ENCODE measurements at places on chromosomes 3 and 15.

DNA sequence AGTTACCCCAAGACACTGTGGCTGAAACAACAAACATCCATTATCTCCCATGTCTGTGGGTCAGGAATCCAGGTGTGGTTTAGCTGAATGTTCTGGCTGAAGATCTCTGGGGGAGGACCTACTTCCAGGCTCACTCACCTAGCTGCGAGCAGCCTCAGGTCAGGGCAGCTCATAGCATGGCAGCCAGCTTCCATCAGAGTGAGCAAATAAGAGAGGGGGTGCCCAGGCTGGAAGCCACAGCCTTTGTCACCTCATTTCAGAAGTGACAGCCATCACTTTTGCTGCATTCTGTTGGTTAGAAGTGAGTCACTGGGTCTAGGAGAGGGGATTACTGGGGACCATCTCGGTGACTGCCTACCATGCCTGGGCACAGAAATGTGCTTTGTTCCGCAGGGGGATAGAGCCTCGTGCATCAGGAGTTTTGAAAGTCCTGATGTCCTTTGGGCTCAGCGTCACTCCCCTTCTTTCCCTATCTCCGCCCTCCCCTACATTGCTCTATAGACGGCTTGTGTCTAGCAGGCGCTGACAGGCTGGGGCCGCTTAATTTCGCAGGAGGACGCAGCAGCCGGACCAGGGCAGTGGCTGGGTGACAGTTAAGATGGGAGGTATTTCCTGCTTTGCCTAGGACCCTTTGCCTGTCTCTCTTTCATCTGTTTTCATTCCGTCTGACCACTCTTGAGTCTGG lies 25.4 kb downstream of the TGM4 start:
- no peak for DNase-seq

- no peak for DNase-seq
Observed at GRCh38 chr3:54176106-54176505, 53.8 kb downstream of the CACNA2D3 start.

- no peak for DNase-seq
Observed at GRCh38 chr3:45066109-45066801, 40.2 kb downstream of the CLEC3B start.

- no peak for DNase-seq
Observed at GRCh38 chr3:47035645-47036044, 56.2 kb downstream of the NBEAL2 start.

GRCh38 chr15:92845126-92845508 lies 55.0 kb upstream of the CHD2 start:
- DNase-seq, result no peak

DNA sequence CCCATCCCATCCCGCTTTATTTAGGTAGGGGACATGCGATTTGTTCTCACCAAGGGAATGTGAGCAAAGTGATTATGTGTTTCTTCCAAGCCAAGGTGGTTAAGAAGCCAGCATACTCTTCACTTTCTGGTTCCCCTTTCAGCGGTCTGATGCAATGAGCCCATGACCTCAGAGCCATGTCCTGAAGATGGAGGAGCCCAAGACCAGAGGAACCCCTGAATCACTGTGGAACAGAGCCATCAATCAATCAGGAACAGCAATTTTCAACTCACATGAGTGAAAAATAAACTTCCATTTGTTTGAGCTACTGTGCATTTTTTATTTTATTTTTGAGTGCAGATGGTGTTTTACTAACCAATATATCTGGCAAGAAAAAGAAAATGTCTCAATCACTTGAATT lies 10.8 kb downstream of the THRB start:
- DNase-seq, result no peak

GRCh38 chr3:122415104-122415744 lies 638 bp downstream of the WDR5B start:
- DNase-seq, result no peak

- DNase-seq, result no peak
Observed at GRCh38 chr3:53161450-53161819, 426 bp downstream of the PRKCD start.

DNA sequence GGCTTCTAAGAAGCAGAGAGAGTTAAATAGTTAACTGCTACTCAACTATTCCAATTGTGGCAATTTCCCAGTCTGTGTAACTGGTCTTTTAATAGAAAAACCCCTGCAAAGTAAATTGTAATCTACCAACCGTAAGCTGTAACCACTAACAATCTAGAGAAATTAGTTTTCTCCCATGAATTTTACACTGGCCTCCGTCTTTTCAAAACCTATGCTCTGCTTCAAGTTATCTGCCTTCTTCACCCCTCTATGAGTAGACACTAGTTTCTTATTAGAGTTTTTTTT lies 42.6 kb downstream of the LRRFIP2 start:
- no peak for DNase-seq

DNA sequence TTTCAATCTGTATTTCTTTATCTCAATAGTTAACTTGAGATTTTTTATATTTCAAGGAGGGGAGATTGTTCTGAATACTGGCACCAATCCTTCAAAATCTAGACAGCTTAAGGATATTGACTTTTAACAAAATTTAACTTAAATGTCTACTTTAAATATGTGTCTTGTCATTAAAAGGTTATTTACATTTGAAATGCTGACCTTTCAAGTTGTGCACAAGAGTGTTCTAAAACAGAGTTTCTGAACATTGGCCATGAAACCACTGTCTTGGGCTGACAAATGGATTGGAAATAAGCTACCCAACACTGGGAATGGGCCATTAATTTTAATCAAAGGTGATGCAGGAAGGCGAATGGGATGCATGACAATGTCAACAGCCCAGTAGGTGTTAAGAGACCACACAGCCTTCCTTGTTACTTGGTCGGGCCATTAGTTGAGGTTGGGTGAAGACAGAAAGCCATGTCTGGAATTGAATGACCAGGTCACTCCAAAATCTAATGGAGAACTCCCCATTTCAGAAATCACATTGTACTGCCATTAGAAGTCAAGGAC lies 128.5 kb downstream of the CDIN1 start:
- DNase-seq, result no peak

DNA sequence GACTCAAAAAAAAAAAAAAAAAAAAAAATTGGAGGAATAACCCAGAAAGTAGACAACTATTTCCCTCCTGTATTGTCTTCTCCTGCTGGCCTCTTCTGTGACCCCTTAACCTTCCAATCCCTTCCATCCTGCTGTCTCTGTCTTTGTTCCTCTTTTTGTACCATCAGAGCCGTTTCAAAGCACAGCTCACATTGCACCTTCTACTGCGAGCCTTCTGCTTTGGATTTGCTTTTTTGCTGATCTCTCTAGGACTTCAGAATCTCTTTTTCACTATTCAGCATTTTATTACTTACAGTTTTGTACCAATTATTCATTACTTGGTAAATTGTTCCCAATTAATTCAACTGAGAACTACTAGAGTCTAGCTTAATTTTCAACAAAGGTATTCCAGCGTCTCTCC lies 284.0 kb upstream of the TBL1XR1 start:
- no peak for DNase-seq

DNA sequence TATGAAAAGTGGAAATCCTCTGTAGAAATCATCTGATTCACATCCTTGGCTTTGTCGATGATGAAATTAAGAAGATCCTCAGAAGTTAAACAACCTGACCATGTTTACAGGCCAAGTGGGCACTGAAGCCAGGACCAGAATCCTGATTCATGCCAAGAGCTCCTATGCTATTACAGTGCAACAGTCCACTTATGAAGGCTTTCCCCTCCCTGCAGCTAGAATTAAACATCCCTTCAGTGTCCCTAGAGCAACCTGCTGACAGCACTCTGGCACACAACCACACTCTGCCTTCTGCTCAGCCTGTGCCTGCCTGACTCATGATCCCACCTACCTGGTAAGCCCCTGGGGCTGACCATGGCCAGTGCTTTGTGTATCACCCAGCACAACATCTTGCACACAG lies 33.8 kb downstream of the TXNRD3 start:
- DNase-seq, result no peak

- no peak for DNase-seq
Observed at GRCh38 chr3:8266730-8267131, 234.9 kb upstream of the LMCD1 start.

DNA sequence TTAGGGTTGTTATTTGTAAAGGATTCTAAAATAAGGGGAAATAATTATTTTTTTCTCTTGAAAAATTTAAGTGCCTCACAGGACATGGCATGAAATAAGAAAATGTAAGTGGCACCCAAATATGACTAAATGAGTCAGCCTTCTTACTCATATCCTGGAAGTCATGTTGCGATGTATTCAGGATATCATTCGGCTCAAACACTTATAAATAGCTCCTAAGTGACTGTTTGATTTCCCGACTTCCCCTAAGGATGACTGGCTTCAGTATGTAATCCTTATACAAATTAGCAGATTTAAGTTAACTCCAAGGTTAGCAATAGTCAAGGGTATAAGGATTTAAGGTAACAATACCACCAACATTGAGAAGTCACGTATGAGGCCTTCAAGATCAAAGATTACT lies 57.3 kb upstream of the OSTN start:
- DNase-seq, result no peak

- DNase-seq, result no peak
Observed at GRCh38 chr3:84783281-84783680, 175.5 kb upstream of the CADM2 start.
